ENCODE measurements at places on chromosomes 1 and 21.

- DNase-seq = no peak
Measured at GRCh38 chr1:23742670-23743286, 493 bp upstream of the ELOA start.

DNA sequence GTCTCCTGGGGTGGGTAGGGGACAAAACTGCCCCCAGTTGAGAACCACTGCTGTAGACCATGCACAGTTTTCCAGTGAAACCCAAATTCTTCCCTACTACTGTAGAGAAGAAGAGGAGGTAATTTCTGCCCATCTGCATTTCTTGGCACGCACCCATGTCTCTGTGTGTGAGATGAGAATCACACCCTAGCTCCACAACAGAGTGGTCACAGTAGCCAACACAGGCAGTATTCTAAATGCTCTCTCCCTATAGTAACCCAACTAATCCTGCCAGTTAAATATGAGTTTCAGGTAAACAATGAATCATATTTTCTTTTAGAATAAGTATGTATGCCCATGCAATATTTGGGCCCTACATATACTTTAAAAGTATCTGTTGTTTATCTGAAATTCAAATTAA, 1.2 kb upstream of the CAPN2 start:
- DNase-seq = no peak

GRCh38 chr1:10687251-10687651, 109.2 kb downstream of the CASZ1 start:
- DNase-seq = no peak

GRCh38 chr1:23102289-23102688, 66.4 kb downstream of the LUZP1 start:
- no peak for DNase-seq

DNA sequence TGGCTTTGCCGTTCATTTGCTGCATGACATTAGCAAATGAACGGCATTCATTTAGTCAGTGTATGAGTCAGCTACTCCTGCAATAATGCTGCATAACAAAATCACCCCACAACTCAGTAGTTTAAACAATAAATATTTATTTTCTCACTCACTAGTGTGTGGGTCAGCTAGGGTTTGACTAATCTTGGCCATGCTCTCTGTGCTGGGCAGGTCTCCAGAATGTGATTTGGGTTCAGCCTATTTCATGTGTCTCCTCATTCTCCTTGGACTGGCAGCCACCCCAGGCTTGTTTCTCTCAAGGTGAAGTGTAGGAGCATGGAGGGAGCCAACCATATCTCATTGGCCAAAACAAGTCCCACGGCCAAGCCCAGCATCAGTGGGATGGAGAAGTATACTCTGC, 104.3 kb downstream of the LACTBL1 start:
- no peak for DNase-seq

DNA sequence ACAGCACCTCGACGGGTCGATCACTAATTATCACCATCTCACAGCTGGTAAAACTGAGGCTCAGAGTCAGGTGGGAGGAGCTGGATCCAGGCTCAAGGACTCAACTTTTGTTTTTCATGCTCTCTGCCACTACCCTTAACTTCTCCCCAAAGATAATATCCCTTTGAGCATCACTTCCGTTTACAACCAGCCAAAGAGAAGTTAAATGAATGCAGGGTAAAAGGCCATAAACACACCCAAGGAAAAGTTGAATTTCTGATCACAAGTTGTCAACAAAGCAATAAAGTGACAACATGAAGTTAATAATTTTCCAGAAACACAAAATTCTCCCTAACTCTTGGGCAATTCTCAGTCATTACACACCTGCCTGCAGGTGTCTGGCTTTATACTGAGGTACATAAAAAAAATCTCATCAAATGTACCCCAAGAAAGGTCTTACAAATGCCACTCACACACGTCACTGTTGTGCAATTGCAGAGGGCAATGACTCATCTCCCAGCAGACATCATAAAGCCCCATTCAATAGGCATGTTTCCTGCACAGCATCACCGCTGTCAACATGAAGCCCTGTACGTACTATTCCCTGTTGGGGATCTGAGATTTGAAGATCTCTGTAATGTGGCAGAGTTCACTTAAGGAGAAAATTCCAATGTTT, 3.4 kb downstream of the OR2T11 start:
- no peak for DNase-seq

- no peak for DNase-seq
Measured at GRCh38 chr1:70768216-70768615, 279.4 kb downstream of the PTGER3 start.

GRCh38 chr21:7947422-7947821, 2574.0 kb upstream of the TPTE start:
- DNase-seq = no peak

GRCh38 chr1:230067419-230067870, 407 bp downstream of the GALNT2 start:
- DNase-seq = no peak

DNA sequence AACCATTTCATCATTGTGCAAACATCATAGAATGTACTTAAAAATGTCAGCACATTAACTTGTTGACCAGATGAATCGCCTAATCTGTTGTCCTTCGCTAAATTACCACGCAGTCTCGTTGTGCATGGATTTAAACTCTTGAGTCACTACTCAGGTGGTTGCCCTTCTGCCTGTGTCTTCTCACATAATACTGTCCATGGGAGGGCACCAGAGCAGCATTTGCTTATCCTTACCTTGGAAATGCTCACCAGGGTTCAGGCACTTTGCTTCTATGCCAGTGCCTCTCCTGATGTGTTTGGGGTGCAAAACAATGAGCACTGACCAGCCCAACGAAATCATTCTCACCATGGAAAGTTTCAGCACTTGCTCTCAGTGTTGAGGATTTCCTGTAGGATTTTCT, 559.9 kb downstream of the RWDD3 start:
- no peak for DNase-seq

DNA sequence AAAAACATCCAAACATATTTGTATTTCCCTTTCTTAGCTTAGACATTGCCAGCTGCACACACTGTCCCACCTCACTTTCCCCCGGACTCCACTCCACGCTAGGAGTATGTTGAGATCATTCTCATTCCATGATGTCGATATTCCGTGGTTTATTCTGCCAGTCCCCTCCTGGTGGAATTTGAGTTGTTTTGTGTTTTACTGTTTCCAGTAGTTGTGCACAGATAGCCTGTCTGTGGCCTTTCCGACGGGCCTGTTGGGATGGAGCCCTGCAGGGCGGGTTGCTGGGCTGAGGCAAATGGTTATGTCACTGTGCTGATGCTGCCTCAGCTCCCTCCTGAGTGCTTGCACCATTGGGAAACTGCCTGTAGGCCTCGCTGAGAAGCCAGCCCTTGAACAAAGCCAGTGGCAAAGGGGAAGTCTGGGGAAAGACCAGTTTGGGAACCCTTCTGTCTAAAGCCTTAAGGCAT, 12.8 kb downstream of the TRAPPC10 start:
- no peak for DNase-seq

All from activated CD8-positive, alpha-beta memory T cell treated with anti-CD3 and anti-CD28 coated beads for 1 hour (primary cell).